ENCODE measurements at places on chromosomes 6 and 20. TPM values are rescaled to one million over a fixed set of nuclear protein-coding genes. Genes with fewer than 3 reads are reported as not detected.

The C20orf144 gene
- not detected for total RNA-seq

The EBF4 gene
- total RNA-seq = 1.9 TPM

The KIF6 gene
- total RNA-seq = 2.7 TPM

The CFAP61 gene
- not detected for total RNA-seq

The SLC17A2 gene
- not detected for total RNA-seq

The GMDS gene
- 9.4 TPM for total RNA-seq

The TSPO2 gene
- total RNA-seq = not detected

The GINS1 gene
- 51.4 TPM for total RNA-seq

The ZBTB12 gene
- 25.6 TPM for total RNA-seq

The ADTRP gene
- total RNA-seq = not detected

The EZR gene
- total RNA-seq = 52.0 TPM

The HLA-DOA gene
- total RNA-seq = 38.0 TPM

The RIPOR3 gene
- 1.2 TPM for total RNA-seq

The HEY2 gene
- total RNA-seq = 1.1 TPM

The RIPPLY2 gene
- not detected for total RNA-seq

The THBD gene
- 0.06 TPM for total RNA-seq

The LY6G5C gene
- total RNA-seq = not detected

The SLPI gene
- total RNA-seq = not detected

The IL17F gene
- total RNA-seq = not detected
